ENCODE measurements at places on chromosomes 1 and 21. TPM values are rescaled to one million over a fixed set of nuclear protein-coding genes. Genes with fewer than 3 reads are reported as not detected.

Gene CDKN2C
- 21.8 TPM for total RNA-seq

Gene CIART
- total RNA-seq: 0.86 TPM

Gene TMPRSS3
- total RNA-seq: not detected

Gene BCL2L15
- total RNA-seq: 0.26 TPM

Gene LRP8
- total RNA-seq: 59.7 TPM

Gene DNASE2B
- total RNA-seq: not detected

Gene SLFNL1
- 0.28 TPM for total RNA-seq

Data from pulmonary artery endothelial cell (primary cell).